ENCODE measurements at places on chromosomes 1 and 21.
A peak's percentile ranks its signal among the peaks of the same experiment; 100 is the strongest.

DNA sequence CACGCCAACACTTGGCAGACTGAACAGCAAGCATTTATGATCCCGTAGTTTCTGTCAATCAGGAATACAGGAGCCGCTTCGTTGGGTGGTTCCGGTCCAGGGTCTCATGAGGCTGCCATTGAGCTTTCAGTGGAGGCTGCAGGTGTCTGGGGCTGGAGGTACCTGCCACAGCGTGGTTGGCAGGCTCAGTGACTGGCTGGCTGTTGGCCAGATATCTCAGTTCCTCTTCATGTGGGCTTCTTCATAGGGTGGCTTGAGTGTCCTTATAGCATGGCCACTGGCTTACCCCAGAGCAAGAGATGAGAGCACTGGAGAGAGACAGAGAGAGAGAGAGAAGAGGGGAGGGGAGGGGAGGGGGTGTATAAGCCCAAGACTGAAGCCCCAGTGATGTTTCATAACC is 29.3 kb downstream of the PIK3CD start:
- no peak for DNase-seq

DNA sequence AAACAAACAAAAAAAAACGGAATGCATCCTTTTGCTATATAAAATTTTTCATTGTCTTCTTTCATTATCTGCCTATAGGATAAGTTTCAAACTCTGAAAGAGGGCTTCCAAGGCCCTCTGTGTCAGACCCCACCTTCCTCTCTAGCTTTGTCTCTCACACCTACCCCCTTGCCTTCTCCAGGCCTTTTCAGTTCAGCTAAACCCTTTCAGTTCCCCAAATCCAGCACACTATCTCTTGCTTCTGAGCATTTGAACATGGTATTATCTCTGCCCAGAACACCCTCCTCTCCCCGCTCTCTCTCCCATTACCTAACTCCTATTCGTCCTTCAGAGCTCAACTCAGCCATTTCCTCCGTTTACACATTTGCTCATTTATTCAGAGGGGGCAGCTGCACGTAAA is 35.7 kb downstream of the C1orf216 start:
- DNase-seq: no peak

GRCh38 chr1:170864238-170864637 is 71.1 kb upstream of the MROH9 start:
- no peak for DNase-seq

- DNase-seq: no peak
Observed at GRCh38 chr1:63628607-63629006, 35.4 kb downstream of the PGM1 start.

- DNase-seq: no peak
Observed at GRCh38 chr1:38050397-38051078, 3.9 kb upstream of the POU3F1 start.

- DNase-seq: no peak
Observed at GRCh38 chr1:9699361-9699760, 47.8 kb downstream of the PIK3CD start.

GRCh38 chr1:93765099-93765498 is 83.5 kb upstream of the BCAR3 start:
- DNase-seq: no peak

- no peak for DNase-seq
Observed at GRCh38 chr21:36162631-36163030, 6.0 kb downstream of the DOP1B start.

DNA sequence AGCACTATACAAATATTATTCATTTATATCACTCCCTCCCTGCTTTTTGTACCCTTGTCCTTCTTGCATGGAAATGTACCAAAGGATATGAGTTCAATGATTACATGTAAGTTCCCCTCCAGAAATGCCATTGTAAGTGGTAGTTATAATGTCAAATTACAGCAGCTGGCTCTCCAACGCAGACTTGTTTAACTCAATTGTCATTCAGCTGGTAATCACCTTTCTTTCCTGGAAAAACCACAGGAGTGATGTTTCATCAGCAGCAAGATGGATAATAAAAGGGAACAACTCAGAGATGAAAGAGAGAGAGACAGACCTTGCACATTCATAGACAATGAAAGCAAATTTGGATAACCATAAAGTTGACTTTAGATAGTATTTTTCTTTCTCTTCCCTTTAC is 578.6 kb upstream of the PBX1 start:
- no peak for DNase-seq

DNA sequence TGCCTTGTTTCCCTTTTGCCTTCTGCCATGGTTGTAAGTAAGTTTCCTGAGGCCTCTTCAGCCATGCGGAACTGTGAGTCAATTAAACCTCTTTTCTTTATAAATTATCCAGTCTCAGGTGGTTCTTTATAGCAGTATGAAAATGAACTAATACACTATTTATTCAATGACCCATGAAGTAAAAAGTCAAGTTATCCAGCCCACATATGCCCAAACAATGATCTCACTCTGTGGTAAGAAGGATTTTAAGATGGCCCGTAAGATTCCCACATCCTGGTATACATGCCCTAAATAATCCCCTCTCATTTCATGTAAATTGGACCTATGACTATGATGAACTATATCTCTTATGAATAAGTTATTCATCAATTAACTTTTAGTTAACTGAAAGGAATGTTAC is 1008.3 kb upstream of the B3GALT2 start:
- no peak for DNase-seq

GRCh38 chr1:232624546-232625281 is 5.2 kb downstream of the SIPA1L2 start:
- DNase-seq: no peak

- no peak for DNase-seq
Observed at GRCh38 chr1:223417444-223417843, 24.2 kb downstream of the CCDC185 start.

DNA sequence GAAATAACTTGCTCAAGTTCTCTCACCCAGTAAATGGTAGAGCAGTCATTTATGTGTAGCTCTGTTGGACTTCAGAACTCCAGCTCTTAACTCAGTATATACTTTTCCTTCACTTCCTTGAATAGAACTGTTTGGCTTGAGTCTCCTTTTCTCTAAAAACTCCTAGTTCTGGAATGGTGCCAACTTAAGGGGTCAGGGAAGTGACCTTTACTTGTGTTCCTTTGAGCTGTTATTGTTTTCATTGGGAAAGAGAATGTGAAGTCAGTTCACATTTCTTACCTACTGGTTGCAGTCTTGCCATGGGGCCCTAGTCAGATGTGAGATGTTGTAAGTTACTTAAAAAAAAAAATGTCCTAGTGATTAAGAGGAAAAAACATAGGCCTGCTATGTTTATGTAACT is 77.0 kb upstream of the MACF1 start:
- no peak for DNase-seq

- peak; percentile 25 for DNase-seq
Observed at GRCh38 chr21:46183910-46184624, at the start of gene SPATC1L. Gene SPATC1L (minus strand): TSS chr21:46184459. CDS start chr21:46182816, 1,643 bp downstream.

DNA sequence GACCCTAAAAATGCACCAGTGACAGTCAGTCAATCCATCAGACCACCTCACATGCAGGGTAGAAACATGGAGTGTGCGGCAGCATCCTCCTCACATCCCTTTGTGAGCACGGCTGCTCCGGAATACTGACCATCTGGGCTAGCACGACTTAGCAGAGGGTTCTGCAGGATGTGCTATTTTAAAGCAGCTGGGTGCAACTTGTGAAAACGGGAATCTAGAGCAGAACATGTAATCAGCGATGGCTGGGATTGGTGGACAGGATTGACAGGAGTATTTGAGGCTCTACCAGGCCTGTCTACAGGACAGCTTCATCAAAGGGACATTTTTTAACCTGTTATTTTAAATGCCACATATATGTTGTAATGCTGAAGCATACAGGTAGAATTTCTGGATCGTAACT is 16.8 kb upstream of the PLEKHM2 start:
- DNase-seq: no peak

DNA sequence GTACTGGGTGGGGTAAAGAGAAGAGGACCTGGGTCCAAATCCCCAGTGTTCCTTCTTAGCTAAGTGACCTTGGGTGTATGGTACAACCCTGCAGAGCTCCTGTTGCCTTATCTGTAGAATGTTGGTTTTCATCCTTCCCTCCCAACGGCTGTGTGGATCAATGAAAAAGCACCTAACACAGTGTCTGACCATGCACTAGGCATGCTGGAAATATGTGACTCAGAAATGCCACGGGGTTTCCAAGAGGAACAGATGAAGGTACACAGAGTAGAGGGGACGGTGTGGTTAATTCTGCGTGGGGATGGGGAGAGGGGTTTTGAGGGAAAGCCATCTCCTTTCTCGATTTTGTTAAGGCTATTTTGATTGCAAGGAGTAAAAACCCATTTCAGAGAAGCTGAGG is 8.6 kb downstream of the NIPAL3 start:
- DNase-seq: no peak

DNA sequence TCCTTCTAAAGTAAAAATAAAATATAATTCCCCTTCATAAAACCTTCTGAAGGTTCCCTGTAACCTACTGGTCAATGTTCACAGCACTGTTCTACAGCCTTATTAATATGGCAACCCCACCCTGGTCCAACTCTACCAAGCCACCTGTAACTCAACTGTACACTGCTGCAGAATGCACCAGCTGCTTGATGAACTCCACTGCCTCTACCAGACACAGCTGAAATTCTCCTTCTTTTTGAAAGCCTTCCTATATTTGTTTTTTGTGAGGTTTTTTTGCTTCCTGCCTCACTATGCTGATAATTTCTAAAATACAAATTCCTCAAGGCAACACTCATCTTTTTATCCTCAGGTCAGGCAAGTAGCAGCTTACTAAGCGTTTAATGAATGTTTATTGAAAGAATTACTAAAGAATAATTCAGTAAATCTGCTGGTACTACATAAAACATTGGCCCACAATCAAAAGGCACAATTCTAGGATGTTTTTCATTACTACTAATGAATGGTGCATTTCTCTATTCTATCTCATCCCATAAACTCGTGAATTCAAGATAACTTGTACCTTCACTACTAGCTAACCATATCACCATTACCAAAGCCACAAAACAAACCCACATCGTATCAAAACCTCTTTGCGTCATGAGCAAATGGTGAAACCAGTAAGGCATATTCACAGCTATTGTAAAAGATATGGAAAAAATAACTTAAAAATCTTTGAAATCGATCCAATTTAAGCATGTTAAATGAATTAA is 2.4 kb downstream of the SSX2IP start:
- DNase-seq: no peak

- no peak for DNase-seq
Observed at GRCh38 chr1:179709841-179710329, 33.2 kb upstream of the FAM163A start.

DNA sequence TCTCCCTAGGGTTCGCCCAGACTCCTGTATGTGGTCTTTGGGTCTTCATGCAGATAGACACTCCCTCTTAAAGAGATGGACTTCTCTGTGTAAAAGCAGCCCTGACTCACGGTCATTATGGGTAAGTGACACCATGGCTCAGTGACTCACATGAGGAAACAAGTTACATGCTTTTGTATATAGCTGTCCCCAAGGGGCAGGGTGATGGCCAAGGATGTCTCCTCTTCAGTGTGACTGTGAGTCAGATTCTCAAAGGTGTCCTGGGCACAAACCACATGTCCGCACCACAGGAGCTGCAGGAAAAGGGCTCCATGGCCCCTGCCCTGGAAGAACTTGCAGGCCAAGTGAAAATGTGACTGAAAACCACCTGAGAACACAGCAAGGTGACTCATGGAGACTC is 380.4 kb downstream of the NPHP4 start:
- no peak for DNase-seq

- DNase-seq: no peak
Observed at GRCh38 chr1:17563494-17564281, 24.2 kb downstream of the ARHGEF10L start.

DNA sequence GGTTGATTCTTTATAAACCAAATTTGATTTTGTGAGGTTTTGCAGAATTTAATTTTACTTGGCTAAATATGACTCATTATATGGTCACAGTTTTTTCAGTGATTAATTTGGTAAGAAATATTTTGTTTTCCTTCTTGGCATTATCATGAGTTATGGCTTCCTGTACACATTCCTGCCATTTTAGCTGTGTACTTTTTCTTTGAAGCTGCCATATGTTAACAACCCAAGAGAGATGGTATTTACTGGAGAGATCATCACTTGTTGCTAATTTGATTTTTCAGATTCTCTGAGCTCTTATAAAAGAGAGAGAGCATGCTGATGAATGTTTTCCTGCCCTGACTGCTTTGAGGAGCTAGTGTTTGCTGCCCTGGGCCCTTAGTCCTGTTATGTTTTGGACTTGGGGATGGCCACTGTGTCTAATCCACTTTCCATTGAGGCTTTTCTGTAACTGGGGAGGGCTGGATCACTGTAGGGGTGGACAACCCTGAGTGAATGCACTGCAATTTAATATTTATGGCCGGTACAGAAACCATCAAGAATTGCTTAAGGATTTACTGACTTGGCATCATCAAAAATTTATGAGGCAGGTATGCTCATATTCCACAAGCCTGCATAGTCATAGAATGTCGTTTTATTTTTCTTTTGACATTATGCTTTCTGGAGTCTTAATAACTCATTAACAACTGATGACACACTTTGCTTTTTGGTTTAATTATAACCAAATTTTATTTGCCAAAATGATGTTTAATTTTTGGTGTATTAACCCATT is 200.9 kb downstream of the DISC1 start:
- no peak for DNase-seq

GRCh38 chr1:231806623-231807495 is 180.3 kb downstream of the DISC1 start:
- no peak for DNase-seq

DNA sequence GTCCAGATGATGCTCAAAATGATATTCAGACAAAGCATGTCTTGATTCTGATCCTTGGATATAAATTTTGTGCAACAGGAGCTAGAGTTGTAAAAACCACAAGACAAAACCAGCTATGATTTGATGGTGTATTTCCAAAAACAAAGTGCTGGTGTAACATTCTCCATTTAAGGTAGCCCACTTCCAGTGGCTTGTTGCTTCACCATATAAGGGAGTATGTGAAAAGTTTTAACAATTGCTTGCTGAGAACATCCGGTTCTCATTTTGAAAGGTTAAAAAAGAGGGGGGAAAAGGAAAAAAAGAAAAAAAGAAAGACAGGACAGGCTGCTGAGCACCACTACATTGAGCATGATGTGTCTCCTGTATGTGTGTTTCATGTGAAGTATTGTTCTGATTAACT is 123.6 kb downstream of the MACF1 start:
- no peak for DNase-seq

DNA sequence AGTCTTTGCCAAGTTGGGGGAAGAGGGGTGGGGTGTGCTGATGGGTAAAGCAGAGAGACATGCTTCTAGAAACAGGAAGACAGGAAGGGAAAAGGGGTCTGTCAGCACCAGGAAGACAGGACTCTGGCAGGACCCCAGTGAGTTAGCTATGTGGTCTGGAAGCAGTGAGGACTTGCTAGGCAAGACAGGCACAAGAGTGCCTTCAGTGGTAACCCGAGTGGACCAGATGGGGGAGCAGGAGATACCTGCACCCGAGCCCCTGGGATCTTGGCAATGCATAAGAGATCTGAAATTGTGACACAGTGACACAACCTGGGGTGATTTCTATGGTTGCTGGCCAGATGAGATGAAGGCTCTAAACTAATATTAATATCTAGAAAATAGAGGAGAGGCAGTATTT is 7.0 kb downstream of the TLR5 start:
- DNase-seq: no peak

- no peak for DNase-seq
Observed at GRCh38 chr1:210754878-210755665, 378.9 kb downstream of the KCNH1 start.

GRCh38 chr1:204566583-204566955 is 50.4 kb downstream of the MDM4 start:
- DNase-seq: no peak

Data from stimulated activated CD8-positive, alpha-beta memory T cell treated with anti-CD3 and anti-CD28 coated beads, Interleukin-15, amount 100 ng/mL, for 4 hours (primary cell).